ENCODE measurements at places on chromosomes 3 and 15. TPM values are rescaled to one million over a fixed set of nuclear protein-coding genes. Genes with fewer than 3 reads are reported as not detected.

DNA sequence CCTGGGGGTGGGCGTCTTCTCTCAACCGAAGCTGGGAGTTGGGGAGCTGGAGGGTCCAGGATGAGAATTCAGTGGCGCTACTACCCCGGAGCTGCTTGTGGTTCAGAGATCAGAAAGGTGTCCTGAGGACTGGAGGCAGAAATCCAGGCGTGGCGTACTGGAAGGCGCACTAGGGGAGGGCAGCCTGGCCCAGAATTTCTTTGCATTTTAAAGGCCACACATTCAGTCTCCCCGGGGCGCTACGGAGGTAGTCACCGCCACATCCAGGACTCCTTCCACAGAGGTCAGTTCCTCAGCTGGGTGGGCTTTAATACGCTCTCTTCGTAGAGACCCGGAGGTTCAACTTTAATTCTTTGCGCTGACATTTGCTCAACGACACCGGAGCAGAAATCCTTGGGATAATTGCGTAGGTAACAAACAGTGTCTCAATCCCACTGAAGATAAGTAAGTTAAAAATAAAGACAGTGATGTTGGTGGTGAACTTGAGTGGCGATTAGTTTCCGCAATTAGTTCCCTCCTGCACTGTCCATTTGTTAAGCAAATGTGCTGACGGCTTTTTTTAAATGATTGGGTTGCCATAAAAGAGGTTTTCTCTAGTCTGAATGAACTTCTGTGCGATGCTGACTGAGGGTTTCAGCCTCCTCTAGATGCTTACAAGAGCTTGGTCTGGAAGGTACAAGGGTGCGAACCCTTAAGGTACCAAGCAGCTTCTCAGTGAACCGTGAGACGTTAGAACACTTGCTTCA is 535 bp downstream of the MCTP2 start:
- DNase-seq, result peak; percentile 14

The TADA3 gene
- total RNA-seq, result 50.1 TPM

GRCh38 chr3:18847583-18848197 is 300.6 kb upstream of the KCNH8 start:
- DNase-seq, result no peak

DNA sequence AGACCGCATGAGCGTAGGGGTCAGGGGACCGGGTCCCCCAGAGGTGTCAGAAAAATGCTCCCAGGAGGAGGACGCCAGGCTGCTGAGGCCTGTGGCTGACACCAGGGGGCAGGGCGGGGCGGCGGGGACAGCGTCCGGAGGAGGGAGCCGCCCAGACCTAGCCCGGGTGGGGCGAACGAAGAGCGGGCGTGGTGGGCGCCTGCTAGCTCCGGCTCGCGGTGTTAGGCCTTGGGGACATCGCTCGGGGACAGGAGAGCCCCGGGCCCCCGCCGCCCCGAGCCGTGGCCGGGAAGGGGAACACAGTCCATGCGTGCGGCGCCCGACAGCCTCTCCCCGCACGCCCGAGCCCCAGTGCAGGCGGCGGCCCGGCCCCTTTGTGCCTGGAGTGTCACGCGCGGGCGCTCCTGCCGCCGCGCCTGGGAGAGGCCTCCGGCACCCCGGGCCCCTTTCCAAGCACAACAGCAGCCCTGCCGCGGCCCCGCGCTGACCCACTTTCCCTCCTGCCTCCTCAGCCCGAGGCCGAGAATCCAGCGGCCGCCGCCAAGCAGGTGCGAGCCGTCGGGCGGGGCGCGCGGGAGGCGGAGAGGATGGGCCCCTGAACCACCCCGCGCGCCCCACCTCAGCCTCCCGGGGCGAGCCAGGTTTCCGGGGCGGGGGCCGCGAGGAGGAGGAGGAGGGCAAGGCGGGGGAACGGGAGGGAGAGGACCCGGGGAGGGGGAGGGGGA is 111.0 kb upstream of the KLF13 start:
- DNase-seq, result peak; percentile 78

The RASGRF1 gene
- total RNA-seq, result not detected

The NTRK3 gene
- total RNA-seq, result 0.39 TPM

DNA sequence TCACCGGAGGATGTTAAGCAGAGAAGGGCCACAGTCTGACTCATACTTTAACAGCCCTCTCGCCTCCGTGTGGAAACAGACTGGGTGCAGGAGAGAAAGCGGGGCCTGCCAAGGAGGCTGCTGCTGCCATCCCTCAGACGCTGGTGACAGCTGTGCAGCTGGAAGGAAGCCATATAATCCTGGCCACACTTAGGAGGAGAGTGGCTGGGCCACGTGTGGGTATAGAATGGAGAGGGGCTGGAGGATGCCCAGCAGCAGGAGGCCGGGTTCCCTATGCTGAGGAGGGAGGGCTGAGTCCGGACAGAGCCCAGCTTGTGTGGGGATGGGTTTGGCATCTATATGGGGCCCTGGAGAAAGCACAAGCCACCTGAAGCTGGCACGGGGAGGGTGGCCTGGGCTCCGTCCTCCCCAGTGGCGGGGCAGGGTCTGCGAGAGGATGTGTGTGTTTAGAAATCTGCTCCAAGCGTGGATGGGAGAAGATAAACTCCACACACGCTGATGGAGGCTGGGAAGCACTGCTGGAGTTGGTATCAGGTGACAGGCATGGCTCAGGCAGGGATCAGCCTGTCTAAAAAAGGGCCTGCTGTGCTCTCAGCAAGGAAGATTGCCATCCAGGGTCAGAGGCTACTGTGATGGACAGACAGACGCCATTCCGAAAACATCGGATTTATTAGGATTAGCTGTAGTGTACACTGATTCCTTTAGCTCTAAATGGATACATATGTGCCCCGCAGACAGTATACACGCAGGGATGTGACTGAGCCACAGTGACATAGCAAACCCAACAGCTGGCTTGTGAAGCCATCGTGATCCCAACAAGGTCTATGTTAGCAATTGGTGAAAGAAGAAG is 15.9 kb downstream of the ABTB1 start:
- DNase-seq, result peak; percentile 35

DNA sequence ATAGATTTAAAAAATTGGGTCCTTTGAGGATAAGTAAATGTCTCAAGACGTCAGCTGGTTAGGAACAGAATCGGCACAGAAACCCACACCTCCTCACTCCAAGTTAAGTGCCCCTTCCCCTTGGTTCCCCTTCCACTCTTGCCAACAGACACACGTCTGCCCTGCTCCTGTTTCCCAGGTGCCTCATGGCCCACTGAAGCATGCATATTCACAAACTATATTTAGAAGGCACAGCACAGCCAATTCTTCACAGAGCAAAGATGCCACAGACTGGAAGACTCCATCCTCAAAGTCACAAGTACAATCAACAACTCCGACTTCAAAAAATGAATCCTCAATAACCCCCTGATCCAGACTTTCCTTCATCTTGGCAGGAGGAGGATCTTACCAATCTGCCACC is 295.4 kb upstream of the NR2F2 start:
- no peak for DNase-seq

GRCh38 chr15:63135804-63136203 is 14.1 kb downstream of the LACTB start:
- DNase-seq, result peak; percentile 53

- DNase-seq, result no peak
These were observed 41.3 kb downstream of the TXNRD3 start for GRCh38 chr3:126613479-126614188.

GRCh38 chr3:182979674-182980191 is 605 bp downstream of the DCUN1D1 start:
- peak; percentile 38 for DNase-seq

- peak; percentile 39 for DNase-seq
These were observed 186.5 kb downstream of the FOXP1 start for GRCh38 chr3:71397046-71397445.

GRCh38 chr3:16865335-16865734 is 19.4 kb upstream of the PLCL2 start:
- no peak for DNase-seq

The NPAP1 gene
- 0.03 TPM for total RNA-seq

GRCh38 chr3:122577409-122578031 is at the start of gene PARP15:
PARP15 (plus strand) TSS chr3:122577650; CDS start chr3:122577668, 18 bp downstream.
- no peak for DNase-seq

DNA sequence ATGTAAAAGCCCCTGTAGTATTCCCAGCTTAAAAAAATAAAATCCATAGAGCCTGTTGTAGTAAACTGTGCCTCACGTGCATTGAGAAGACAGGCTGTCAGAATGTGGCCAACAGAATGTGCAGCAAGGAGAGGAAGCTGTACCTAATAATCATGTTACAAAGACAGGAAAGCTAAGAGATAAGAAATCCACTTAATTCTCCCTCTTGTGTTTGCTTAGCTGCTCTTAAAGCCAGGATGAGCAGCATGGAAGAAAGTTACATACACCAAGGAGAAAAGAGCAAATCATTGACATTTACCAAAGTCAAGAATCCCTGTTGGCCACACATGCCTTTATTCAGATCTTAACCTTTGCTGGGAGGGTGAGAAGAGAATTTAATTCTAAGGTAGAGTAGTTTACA is 85.9 kb downstream of the TNIK start:
- DNase-seq, result no peak

- DNase-seq, result peak; percentile 48
These were observed 574 bp downstream of the CHST2 start for GRCh38 chr3:143119974-143120715.

DNA sequence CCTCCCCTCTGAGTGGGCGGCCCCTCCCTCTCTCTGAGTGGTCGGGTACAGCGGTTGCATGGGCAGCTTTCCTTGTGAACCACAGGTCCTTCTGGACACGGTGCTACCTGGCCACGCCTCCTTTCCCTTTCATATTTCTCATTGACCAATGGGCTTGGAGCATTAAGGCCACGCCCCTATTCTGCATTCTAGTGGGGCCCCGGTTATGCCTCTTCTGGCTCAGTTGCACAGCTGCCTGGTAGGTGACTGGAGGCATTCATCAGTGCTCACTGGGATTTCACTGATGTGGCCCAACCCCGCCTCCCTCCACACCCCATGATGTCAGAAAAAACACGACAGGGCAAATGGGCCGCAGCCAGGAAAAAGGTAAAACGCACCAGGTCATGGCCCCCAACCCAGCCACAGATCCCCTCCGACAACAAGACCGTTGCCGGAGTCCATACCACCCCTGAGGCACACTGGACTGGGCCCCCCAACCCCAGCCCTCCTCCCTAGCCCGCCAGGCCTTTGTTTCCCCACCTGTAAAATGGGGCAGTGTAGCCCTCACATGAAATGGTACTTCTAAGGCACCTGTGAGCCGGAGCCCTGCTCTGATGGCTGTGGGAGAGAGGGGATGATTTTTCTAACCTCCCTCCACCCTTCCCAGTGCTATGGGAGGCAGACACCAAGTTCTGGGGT is 26.3 kb downstream of the NGRN start:
- DNase-seq, result peak; percentile 50

DNA sequence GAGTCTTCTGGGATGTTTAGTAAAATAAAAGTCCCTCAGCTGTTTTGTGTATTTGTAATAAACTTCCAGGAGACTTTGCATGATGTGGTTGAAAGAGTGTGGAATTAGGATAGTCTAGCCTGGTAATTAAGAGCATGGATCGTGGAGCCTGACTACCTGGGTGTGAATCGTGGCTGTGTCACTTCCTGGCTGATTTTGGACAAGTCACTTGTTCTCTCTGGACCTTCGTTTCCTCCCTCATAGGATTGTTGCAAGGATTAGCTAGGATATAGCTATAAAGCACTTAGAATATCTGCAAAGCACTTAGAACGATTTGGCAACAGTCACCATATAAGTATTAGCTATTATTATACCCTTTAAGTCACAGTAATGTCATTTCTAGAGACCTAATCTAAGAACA is 40.2 kb downstream of the SLMAP start:
- peak; percentile 12 for DNase-seq

GRCh38 chr3:4814305-4814903 is 164.8 kb upstream of the BHLHE40 start:
- DNase-seq, result peak; percentile 83

DNA sequence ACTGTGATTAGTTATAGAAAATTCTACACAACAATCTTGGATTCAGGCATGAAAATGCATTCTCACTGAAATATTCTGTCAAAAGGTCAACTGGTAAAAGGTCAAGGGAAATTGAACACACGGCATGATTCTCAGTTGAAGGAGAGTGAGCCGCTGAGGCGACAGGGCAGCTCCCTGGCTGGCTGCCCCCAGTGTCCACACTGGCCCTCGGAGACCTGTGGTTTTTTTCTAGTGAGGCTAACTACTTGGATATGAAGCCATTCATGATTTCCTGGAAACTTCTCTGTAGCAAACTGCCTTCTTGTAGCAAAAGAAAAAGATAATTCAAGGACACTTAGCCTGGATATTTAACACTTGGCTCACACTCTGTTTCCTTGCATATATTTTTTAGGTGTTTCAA is 37.2 kb downstream of the AADACL2 start:
- DNase-seq, result peak; percentile 12
